Frontal cortex (tissue), 4 donors: ENCODE measurements at places on chromosomes 4 and X.

GRCh38 chr4:187256897-187257296 lies 533.2 kb upstream of the FAT1 start:
- DNase-seq: no peak

GRCh38 chr4:76960014-76960413 lies 10.5 kb downstream of the SEPTIN11 start:
- DNase-seq: no peak

- DNase-seq: no peak
Observed at GRCh38 chr4:67483868-67484602, 61.3 kb downstream of the CENPC start.

DNA sequence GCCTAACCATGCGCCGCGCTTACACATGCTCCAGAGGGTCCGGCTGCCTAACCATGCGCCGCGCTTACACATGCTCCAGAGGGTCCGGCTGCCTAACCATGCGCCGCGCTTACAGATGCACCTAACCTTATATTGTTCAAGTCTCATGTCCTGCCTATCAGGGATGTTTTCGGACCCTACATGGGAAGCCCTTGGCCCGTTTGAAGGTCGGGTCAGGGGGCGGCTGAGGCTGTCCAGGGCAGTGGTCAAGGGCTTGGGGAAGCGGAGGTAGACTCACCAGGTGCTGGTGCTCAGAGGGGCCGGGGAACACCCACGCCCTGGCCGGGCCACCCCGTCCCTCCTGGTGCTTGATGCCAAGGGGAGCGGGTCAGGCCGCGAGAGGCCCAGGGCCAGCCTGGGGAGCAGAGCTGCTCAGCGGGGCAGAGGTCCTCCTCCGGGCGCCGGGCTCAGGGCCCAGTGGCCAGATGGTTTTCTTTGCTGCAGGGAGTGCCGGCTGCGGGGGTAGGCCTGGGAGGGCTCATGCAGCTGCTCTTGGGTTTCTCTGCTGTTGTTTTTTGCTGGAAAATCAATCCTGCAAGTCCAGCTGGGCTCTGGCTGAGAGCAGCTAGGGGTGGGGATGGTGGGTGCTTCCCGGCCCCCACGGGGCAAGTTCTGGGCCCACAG lies 35.4 kb upstream of the SPON2 start:
- DNase-seq: peak; percentile 85

DNA sequence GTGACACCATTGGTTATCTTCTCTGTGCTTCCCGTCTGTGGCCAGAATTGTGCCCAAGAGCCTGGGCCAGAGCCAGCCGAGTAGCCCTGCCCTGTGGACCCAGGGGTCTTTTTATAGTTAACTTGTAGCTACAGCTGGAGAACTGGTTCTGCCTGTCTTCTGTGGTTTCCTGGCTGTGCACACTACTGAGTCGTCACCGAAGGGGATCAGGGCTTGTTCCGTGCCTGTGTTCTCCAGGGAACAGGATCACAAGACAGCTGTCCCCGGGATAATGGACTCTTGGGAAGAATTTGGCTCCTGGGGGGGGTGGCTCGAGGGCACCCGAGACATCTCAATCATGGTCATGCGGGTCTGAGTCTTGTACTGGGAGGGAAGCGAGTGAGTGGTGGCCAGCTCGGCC lies 22.1 kb upstream of the OPN1LW start:
- DNase-seq: no peak

DNA sequence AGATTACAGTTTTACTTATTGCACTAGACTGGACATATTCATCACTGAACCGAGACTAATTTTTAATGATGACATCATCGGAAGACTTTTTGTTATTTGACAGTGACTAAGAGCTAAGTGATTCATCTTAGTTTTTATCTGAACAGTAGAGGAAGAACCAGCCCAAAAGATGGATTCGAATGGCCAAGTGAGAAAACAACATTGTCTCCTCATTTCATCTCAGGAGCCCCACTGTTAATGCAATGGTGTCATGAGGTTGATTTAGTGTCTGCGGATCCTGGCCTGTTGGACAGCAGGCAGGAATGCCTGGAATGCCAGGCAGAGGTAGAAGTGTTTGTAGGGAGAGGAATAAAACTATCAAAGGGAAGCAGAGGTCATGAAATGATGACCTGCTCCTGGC lies 37.8 kb upstream of the HPF1 start:
- DNase-seq: no peak

- no peak for DNase-seq
Observed at GRCh38 chr4:178823673-178824295, 1381.5 kb upstream of the AGA start.

- no peak for DNase-seq
Observed at GRCh38 chr4:41323706-41324105, 67.0 kb downstream of the UCHL1 start.

GRCh38 chr4:135735512-135735911 lies 1533.9 kb upstream of the PABPC4L start:
- DNase-seq: no peak

DNA sequence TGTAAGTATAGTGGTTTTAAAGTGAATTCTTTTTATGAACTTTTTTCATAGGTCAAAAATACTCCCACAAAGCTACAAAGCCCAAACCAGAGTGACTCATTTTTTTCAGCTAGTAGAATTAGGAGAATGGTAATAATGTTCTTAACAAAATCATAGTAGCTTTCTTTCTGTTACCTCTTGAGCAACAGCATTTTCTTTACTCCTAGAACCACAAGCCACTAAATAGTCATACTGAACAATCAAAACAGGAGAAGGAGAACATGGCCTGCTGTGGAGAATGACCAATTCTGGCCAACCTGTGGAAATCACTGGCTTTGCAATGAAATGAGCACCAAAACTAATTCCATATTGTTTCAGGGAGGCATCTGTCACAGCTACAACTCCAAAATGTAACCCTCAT lies 112.9 kb downstream of the AMMECR1 start:
- DNase-seq: no peak

DNA sequence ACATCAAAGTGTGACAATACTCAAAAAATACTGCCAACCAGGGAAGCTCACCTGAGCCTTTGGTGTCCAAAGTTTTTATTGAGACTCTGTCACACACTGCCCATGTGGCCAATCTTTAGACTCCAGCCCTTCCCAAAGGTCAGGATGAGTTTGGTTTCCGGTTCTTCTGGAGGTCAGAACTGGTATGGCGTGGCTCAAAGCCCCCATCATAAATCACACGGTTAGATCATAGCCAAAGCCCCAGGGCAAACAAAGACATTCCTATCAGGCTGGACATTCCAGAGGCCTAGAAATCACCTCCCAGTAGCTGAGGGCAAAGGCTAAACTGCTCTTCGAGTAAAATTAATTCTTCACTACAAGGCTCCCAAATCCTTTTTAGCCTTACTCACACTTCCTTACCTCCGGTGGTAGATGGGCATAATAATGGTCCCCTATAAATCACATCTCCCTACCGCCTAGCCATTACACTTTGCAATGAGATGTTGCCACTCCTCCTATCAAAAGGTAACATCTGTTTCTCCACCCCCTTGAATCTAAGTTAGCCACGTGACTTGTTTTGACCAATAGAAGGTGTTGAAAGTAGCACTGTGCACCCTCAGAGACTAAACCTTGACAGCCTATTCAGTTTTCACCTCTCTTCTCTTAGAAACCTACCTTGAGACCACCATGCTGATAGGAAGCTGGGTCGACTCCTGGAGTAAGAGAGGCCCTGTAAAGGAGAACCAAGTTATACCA lies 137.8 kb upstream of the DUSP21 start:
- DNase-seq: no peak

- DNase-seq: no peak
Observed at GRCh38 chrX:133033010-133033409, 63.9 kb downstream of the USP26 start.

DNA sequence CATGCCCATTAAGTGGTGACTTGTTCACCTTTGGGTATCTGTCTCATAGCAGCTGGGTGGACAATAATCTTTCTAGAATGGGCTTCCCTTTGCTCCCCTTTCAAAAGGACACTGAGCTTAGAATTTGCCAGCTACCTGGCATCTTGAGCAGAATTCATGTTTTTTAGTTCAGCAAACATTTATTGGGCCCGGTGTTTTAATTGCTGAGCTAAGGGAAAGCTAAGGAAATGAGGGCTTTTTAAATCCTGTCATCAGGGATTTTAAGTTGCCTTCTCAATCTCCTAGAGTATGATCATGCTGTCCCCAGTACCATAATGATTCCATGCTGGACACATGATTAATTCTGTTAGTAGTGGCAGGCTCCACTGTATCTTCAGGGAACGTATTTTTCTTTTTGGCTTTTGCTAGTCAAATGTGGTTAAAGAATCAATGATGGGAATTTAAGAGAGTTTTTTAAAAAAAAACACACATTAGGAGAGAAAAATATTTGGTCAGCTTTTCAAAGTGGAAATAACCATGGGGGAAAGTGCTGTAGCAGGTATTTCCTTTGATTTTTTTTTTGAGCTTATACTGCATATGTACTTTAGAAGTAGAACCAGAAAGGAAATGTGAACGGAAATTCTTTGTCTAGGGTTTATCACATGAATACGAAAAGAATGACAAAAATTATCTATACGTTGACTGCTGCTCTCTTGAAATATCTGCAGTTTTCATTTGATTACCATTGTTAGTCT lies 208.9 kb downstream of the CLCN4 start:
- no peak for DNase-seq

DNA sequence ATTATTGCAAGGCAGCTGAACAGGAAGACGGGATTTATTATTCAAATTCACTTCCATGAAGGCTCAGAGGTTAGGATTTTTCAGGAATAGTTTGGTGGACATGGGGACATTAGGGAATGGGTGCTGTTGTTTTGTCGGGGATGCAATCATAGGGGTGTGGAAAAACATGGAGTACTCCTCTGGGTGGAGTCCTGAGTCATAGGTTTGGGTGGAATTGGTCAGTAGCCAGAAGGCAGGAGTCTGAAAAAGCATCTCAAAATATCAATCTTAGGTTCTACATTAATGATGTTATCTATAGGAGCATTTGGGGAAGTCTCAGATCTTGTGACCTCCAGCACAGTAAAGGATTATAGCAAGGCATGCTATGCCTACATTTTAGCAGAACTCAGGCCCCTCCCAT lies 14.5 kb upstream of the ETNPPL start:
- DNase-seq: no peak

DNA sequence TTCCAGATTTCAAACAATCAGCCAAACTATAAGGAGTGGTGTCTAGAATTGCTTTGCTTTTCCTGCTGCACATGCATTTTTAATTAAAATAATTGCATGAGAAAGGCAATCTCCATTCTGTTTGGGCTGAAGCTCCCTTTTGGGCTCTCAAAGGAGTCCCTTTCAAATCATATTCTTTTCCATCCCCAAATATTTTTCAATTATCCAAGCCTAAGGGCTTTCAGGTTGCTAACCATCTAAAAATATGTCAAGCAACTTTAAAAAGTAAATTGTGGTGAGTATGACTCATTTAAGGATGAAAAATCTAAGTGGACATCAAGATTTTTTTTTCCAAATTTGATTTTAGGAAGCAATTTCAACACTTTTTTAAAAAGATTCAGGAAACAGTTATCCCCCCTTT lies 28.4 kb downstream of the PIR start:
- no peak for DNase-seq

DNA sequence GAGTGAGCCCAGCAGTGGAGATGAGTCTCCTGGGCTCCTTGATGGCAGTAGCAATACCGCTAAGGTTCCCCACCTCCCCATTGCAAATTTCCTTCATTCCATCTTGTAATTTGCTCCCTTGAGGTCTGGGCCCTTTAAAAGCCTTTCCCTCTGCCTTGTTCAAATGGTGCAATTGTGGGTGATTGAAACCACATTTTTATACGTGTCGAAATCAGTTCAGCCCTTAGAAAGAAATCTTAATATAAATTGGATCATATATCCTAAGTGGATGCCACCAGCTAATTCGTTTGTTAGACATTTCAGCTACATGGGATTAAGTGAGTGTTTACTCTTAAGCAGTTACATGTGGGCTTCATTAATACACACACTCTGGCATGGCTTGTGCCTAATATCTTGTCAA lies 68.6 kb downstream of the NHS start:
- DNase-seq: no peak

DNA sequence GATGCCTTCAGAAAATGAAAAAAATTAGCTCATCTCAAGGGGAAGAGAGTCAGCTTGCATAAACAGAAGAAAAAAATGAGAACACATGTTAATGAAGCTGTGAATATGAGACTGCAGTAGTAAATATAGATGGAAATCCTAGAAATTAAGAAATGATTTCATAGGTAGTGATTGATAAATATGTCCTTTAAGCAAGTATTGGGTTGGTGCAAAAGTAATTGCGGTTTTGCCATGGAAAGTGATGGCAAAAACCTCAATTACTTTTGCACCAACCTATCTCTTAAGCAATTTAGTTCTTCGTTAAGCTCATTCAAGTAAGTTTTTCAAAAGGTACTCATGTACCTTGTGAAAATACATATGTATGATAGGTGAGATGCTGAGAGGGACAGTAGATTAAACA lies 400.9 kb downstream of the SH2D1A start:
- no peak for DNase-seq

GRCh38 chrX:145213504-145213903 lies 33.8 kb upstream of the SPANXN1 start:
- no peak for DNase-seq

DNA sequence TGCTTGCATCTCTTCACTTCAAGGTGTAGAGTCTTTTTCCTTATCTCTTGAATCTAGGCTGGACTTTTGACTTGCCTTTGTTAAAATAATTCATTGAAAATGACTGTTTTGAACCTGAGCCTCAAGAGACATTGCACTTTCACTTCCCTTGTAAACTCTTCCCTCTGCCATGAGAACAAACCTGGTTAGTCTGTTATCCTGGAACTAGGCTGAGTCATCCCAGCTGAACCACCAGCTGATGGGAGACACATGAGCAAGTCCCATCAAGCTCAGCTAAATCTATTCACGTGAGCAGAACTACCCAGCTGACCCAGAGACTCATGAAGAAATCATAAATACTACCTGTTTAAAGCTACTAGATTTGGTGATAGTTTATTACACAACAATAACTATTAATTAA lies 202.3 kb upstream of the CENPE start:
- no peak for DNase-seq

- DNase-seq: no peak
Observed at GRCh38 chrX:45517090-45517973, 316.7 kb upstream of the DIPK2B start.

GRCh38 chr4:54439831-54440243 lies 210.7 kb downstream of the PDGFRA start:
- peak; percentile 16 for DNase-seq

GRCh38 chrX:110178179-110178865 lies 139.6 kb downstream of the AMMECR1 start:
- DNase-seq: no peak

GRCh38 chr4:1401409-1402020 lies 4.7 kb downstream of the NKX1-1 start:
- DNase-seq: no peak

GRCh38 chr4:102438396-102439235 lies 62.5 kb upstream of the NFKB1 start:
- no peak for DNase-seq

- no peak for DNase-seq
Observed at GRCh38 chr4:112589206-112589605, 47.5 kb downstream of the ZGRF1 start.

DNA sequence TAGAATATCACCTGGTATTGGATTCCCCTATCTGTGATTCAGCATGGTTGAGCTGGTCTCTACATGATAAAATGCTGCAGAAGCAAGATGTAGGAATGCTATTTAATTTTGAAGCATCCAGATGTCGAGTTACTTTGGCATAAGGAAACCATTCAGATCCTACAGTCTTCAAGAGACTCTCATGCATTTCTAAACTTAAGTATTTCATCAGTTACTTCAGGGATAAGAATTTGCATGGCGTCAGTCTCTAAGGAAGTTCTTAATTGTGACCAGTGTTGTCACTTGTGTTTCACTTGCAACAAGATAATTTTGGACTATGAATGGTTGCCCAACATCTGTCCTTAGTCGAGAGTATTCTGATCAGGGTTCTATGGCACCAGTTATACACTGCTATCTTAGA lies 192.4 kb downstream of the CCNG2 start:
- DNase-seq: no peak
